ENCODE measurements at places on chromosomes 3 and 15.

GRCh38 chr15:43249699-43250203 is 17.0 kb downstream of the TGM5 start:
- DNase-seq = no peak

DNA sequence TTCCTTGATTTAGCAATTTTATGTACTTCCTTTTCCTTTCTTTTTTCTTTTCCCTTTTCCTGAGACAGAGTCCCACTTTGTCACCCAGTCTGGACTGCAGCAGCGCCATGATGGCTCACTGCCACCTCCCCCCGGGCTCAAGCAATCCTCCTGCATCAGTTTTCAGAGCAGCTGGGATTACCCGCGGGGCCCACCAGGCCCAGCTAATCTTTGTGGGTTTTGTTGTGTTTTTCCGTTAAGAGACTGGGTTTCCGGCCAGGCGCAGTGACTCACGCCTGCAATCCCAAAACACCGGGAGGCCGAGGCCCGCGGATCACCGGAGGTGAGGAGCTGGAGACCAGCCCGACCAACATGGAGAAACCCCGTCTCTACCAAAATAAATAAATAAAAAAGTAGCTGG is 17.7 kb downstream of the GOLGA8S start:
- DNase-seq = no peak

GRCh38 chr3:35744419-35744818 is 105.1 kb downstream of the ARPP21 start:
- DNase-seq = no peak

GRCh38 chr15:66955001-66955516 is 110.3 kb upstream of the SMAD3 start:
- no peak for DNase-seq

DNA sequence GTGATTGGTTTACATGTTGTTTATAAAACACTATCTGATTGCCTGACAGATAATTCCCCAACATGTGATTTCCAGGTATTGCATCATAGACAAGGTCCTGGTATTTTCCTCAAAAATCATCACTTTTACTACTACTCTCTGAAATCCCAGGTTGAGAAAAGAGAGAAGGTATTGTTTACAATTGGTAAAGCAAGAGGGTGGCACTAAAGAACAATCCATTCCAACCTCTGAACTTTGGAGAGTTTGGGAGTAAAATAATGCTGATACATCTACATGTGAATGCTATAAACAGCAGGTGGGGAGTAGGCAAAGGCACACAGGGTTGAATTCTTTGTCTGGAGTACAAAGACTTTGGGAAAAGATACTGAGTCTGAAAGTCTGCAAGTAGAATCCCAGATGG is 134.2 kb downstream of the WDR72 start:
- no peak for DNase-seq

DNA sequence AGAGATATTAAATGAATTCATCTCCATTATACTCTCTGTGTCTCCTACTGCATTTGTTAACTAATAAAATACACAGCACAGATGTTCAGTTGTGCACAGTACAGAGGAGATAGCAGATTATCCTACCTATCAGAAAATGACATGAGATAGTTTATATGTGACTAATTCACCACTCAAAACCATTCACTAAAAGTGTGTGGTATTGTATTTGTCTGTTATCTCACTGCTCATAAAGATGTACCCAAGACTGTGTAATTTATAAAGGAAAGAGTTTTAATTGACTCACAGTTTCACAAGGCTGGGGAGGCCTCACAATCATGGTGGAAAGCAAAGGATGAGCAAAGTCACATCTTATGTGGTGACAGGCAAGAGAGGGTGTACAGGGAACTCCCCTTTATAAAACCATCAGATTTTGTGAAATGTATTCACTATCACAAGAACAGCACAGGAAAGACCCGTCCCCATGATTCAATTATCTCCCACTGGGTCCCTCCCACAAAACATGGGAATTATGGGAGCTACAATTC is 936.3 kb downstream of the ROBO1 start:
- DNase-seq = no peak
